ENCODE measurements at places on chromosomes 12 and 14.

GRCh38 chr12:75773377-75773776 is 258.2 kb downstream of the PHLDA1 start:
- no peak for DNase-seq

GRCh38 chr14:100470523-100470897 is 116.7 kb downstream of the BEGAIN start:
- DNase-seq = no peak

DNA sequence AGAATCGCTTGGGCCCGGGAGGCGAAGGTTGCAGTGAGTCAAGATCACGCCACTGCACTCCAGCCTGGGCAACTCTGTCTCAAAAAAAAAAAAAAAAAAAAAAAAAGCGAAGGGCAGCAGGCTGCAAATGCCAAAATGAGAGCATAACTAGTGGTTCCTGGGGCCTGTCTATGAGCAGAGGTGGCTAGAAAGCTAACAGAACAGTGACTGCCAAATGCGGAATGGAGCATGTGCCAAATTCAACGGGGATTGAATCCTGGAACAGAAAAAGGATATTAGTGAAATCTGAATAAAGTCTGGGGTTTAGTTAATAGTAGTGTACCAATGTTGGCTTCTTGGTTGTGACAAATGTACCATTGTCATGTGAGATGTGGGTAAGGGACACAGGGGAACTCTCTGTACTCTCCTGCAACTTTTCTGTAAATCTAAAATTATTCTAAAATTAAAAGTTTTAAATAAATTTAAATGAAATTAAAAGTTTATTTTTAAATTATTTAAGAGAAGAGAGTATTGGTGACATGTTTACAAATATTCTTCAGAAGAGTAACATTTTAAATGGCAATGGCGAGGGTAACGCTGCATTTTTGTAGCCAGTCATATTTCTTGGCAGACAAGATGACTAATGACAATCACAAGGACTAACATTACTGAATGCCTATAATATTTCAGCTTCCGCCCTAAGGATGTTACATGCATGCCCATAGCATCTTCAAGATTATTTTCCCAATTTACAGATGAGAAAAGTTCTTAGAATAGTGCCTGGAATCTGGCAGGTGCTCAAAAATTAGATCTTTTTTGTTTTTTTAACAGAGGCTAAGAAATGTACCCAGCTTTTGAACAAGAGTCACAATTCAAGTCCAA is 28.9 kb upstream of the NUDT4 start:
- no peak for DNase-seq

- DNase-seq = no peak
Observed at GRCh38 chr14:89443042-89443629, 26.1 kb upstream of the FOXN3 start.

GRCh38 chr12:13981296-13981962 is at the start of gene GRIN2B:
TSS of gene GRIN2B (minus strand) at chr12:13981602. CDS start at chr12:13866208, 115,394 bp downstream.
- DNase-seq = no peak

DNA sequence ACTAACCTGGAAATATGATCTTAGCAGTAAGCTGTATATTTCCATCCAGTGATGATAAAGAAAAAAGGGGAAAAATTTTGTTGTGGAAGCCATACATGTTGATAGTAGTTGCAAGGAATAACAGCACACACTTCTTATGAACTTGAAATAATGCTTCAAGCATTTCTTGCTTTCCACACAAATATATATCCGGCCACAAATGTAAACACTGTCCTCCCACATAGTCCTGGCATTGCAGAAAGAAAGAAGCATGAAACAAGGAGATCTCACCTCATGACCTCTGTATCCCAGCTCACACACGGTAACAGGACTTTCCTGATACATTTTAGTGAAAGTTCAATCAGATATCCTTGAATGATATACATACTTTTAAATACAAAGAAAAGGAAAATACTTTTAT is 56.0 kb downstream of the LLPH start:
- DNase-seq = no peak

- no peak for DNase-seq
Observed at GRCh38 chr14:51395361-51395849, 155.4 kb downstream of the TMX1 start.

- no peak for DNase-seq
Observed at GRCh38 chr14:38065106-38065762, 142.5 kb upstream of the SSTR1 start.

DNA sequence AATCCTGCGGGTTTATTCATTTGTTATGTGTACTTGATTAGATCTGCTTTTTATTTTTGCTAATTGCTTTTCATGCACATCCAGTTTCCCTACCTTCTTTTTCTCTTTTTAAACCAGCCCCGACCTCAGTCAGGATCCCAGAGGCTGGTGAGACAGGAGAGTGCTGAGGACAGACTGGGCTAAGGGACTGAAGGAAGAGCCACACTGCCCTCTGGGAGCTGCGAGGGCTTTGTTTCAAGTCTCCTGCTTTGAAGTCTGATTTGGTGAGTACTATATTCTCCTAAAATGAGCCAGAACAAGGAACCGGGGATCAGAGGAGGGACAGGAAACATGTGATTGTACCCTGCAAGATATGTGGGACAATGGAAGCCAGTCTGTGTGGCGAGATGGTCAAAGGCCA is 23.9 kb downstream of the PRICKLE1 start:
- no peak for DNase-seq

DNA sequence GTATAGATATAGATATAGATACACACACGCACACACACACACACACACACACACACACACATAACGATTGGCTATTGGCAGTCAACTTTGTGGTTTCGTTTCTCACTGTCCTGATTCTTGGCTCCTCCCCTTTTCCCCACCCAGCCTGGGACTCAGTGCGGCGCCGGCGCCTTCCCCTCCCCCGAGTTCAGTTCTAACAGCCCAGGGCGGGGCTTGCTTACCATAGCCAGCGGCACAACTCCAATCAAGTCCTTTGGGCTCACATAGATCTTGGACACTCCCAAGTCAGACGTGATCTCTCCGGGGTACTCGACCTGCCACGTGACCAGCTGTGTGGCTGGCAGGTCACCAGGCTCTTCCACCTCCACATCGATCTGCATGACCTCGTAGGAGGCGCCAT is 484.1 kb downstream of the GLT1D1 start:
- DNase-seq = no peak

- DNase-seq = no peak
Observed at GRCh38 chr14:70754991-70755390, 54.3 kb downstream of the MAP3K9 start.

DNA sequence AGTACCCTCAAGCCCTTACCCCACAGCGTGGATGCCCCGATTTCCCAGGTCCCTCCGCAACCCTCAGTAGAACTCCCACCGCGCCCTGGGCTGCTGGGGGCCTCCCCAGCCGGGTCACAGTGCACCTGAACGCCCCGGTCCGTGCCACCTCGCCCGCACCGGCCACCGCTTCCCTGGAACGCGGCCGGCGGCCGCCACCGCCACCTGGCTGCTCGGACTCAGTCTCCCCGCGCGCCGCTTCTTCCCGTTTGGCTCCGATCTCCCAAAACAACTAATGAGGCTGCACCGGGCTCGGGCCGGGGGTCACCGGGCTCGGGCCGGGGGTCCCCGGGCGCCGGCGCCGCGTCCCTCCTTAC is 1.0 kb downstream of the ITPK1 start:
- no peak for DNase-seq

DNA sequence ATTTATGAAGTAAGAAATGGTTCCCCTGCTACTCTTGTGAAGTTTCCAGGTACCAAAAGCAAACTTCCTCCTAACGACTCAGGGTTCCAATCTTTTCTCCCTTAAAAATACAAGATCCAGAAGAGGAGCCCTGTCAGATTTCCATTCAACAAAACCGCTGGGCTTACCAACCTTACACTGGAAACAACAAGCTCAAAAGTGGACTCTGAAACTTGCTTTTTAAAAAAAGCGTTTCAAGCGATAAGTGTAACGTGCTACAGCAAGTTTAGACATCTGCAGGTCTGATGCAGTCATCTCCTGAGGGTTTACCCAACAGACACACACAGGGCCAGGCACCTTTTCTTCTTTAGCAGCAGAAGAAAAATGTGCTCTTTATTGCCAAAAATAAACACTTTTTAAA is 6.9 kb upstream of the CREBL2 start:
- DNase-seq = no peak

DNA sequence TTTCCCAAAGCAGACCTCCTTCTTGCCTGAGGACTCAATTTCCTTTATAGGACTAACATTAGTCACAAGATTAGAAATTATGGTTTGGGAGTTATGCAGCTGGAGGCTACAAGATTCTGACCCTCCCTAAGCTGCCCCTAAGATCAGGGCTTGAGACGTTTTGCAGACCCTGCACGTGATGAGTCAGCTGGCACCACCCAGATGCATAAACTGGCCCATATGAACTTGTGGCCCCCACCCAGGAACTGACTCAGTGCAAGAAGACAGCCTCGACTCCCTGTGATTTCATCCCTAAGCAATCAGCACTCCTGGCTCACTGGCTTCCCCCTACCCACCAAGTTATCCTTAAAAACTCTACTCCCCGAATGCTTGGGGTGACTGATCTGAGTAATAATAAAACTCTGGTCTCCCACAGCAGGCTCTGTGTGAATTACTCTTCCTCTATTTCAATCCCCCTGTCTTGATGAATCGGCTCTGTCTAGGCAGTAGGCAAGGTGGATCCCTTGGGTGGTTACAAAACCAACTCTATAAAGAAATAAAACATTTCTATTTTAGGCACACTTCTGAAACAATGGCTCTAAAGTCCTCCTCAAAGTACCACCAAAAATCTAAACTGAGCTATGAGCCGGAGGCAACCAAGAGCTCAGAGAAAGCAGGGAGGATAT is 233.4 kb downstream of the TMEM132D start:
- DNase-seq = no peak

- DNase-seq = no peak
Observed at GRCh38 chr14:51545396-51545795, 106.3 kb upstream of the FRMD6 start.

DNA sequence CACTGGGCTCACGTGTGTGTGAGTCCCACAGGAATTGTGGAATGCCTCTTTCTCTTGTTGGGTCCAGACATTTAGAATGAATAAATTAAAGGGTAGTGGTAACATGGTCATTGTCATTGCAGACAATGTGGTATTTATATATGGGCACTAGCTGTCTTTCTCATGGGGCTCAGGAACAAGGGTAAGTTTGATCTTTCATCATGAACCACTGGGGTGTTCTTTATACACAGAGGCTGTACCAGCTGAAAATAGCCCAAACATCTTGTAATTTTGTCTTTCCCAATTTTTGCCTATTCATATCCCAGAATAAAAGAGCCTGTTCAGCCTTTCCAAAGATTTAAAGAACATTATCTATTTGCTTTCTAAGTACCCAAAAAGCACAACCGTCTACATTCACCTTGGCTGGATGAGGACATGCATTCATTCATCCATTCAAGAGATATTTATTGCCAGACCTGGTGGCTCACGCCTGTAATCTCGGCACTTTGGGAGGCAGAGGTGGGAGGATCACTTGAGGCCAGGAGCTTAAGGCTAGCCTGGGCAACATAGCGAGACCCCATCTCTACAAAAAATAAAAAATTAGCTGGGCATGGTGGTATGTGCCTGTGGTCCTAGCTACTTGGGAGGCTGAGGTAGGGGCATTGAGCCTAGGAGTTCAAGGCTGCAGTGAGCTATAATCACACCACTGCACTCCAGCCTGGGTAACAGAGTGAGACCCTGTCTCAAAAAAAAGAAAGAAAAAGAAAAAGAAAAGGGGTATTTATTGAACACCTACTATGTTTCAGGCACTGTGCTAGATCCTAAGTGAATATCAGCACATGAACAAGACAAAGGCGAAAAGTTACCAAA is 4.4 kb upstream of the FOS start:
- no peak for DNase-seq

GRCh38 chr12:101927036-101927435 is 49.7 kb downstream of the DRAM1 start:
- no peak for DNase-seq

Measured in anterior cingulate cortex (tissue), 58 donors.